ACHN (cell line): ENCODE measurements at places on chromosomes 3 and 15.

GRCh38 chr3:172094621-172095557 is 55.5 kb downstream of the FNDC3B start:
- no peak for DNase-seq

DNA sequence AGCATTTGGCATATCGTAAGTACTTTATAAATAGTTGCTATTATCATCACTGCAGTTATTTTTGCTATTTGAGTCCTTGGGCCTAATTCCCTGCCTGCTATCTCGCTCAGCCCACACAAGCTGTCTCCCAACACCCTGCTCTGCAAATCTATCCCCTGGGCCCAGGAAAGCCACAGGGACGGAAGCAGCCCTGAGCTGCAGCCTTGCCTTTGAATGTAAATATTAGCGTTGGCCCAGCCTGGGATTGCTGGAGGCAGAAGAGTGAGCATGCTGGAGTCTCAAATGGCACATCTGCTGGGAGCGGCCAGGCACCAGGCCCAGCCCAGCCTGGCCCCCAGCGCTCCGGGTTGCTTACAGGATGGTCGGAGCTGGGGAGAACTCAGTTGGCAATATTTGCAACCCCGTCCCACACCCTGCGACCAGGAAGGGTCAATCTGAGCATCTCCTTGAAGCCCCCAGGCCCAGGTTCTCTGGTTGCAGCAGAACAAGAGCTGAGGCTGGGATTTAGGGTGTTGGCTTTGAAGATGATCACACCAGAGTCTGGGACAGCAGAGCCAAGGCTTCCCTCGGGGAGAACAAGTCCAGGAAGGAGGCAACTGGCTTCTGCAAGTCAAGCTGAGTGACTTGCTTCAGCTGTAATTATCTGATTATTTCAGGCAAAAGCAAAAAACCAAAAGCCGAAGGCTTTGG is 529.6 kb downstream of the SHQ1 start:
- DNase-seq, result no peak

GRCh38 chr3:188157971-188158370 is 4.0 kb downstream of the LPP start:
- DNase-seq, result no peak

GRCh38 chr15:78691167-78691850 is 50.3 kb upstream of the CHRNB4 start:
- DNase-seq, result no peak

- no peak for DNase-seq
Measured at GRCh38 chr3:186564586-186564985, 2.6 kb downstream of the TBCCD1 start.

GRCh38 chr15:71691458-71692417 is 118.6 kb upstream of the NR2E3 start:
- DNase-seq, result peak; percentile 65

DNA sequence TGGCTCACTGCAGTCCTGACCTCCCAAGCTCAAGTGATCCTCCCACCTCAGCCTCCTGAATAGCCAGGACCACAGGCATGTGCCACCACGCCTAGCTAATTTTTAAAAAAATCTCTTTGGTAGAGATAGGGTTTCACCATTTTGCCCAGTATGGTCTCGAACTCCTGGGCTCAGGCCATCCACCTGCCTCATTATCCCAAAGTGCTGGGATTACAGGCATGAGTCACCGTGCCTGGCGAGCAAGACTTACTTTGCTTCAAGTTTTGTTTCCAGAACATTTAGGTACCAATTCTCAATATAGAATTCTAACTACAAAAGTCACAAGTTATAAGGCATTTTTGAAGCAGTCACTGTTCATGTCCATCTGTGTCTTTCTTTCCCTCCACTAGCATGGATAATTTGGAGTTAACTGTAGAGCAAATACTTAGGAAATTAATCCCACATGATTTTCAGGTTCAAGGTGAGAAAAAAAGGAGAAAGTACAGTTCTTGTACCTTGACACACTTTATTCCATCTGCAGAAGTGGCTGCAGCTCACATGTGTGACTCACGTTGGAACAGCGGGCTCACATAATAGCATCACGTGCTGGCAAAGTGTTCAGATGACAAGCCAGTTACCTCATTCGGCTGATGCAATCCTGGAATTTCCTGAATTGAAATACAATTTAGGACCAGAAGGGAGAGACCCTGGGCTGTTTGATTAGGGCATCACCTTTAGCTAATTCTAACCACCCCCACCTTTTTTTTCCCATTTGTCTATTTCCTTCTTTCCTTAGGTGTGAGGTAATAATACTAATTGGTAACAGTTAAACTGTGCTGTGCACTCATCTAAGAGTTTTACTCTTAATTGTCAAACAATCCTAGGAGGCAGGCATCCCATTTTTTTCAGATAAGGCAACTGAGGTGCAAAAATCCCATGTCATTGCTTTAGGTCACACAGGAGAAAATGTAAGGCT is 46.9 kb upstream of the NEDD4 start:
- DNase-seq, result peak; percentile 94

- no peak for DNase-seq
Measured at GRCh38 chr3:120147072-120147871, 53.0 kb upstream of the GSK3B start.

GRCh38 chr15:82918607-82919230 is 33.8 kb downstream of the HOMER2 start:
- DNase-seq, result no peak

GRCh38 chr3:353191-353739 is 156.7 kb downstream of the CHL1 start:
- DNase-seq, result no peak

GRCh38 chr3:59133311-59133710 is 83.5 kb upstream of the CFAP20DC start:
- DNase-seq, result no peak

DNA sequence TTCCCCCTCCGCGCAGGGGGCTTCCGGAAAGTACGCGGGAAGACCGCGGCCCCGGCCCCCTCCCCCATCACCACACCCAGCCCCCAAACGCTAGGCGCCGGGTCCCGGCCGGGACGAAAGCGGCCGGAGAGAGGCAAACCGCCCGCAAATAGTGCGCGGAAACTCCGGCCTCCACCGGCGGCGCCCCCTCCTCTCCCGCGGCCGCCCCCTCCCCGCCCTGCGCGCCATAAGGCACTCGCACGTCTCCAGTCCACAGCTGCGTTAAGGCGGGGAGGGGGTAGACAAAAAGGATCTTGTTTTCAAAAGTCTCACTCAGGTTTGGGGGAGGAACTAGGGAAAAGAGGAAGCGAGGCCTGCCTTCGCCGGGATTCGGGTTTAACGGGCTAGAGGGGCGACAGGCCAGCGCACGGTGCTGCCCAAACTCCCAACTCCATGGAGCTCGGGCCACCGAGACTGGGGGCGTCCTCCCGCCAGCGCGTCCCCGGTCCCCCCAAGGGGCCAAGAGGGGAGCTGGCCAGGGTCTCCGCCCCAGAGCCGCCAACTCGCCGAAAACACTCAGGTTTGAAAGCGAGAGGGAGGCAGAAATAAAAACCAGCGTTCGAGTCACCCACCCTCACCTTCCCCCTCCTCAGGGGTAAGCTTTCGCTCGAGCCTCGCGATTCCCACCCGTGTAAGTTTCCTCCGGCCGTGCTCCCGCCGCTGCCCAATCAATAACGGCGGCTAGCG is 1.8 kb downstream of the ANP32A start:
- DNase-seq, result peak; percentile 25

- DNase-seq, result no peak
Measured at GRCh38 chr3:61778095-61778494, 216.7 kb downstream of the PTPRG start.

GRCh38 chr3:15778332-15778858 is 19.4 kb downstream of the ANKRD28 start:
- DNase-seq, result no peak

DNA sequence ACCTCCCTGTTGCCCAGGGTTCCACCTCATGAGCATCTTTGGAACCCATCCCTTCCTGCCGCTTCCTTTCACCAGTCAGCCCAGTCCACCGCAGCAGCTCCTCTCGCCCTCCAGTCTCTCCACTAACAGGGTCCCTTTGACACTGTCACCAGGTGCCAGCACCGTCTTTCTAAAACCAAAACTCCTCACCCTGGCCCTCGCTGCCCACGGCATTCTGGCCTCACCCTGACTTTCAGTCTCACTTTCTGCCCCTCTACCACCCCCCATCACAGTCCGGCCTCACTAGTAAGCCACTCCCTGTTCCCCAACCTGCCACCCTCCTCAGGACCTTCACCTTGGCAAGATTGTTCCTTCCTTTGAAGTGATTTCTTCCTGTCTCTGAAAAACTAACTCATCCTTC is 4.2 kb downstream of the PPCDC start:
- DNase-seq, result no peak

GRCh38 chr3:159645874-159646273 is 342.8 kb upstream of the IL12A start:
- DNase-seq, result no peak

GRCh38 chr15:84749111-84749991 is 959 bp downstream of the ZNF592 start:
- DNase-seq, result peak; percentile 4

DNA sequence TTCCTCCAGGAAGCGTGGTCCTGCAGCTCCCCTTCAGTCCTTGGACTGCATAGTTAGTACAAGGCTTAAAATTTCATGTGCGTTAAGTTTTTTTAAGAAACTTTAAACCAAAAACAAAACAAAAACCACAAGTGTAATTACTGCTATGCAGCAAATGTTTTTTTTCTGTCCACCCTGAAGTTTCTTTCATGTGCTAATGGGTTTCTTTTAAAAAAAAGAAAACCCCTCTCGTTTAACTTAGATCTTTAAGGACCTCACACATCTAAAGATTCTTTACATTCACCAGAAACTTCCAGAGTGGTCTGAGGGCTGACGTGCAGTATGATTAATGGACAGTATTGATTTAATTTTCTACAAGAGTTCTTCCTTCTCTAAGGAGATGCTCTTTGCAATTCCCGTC is 72.0 kb upstream of the PYGO1 start:
- DNase-seq, result no peak

GRCh38 chr15:68537097-68537496 is 41.7 kb upstream of the CORO2B start:
- DNase-seq, result no peak

GRCh38 chr3:137767538-137768360 is 3.6 kb downstream of the SOX14 start:
- no peak for DNase-seq

DNA sequence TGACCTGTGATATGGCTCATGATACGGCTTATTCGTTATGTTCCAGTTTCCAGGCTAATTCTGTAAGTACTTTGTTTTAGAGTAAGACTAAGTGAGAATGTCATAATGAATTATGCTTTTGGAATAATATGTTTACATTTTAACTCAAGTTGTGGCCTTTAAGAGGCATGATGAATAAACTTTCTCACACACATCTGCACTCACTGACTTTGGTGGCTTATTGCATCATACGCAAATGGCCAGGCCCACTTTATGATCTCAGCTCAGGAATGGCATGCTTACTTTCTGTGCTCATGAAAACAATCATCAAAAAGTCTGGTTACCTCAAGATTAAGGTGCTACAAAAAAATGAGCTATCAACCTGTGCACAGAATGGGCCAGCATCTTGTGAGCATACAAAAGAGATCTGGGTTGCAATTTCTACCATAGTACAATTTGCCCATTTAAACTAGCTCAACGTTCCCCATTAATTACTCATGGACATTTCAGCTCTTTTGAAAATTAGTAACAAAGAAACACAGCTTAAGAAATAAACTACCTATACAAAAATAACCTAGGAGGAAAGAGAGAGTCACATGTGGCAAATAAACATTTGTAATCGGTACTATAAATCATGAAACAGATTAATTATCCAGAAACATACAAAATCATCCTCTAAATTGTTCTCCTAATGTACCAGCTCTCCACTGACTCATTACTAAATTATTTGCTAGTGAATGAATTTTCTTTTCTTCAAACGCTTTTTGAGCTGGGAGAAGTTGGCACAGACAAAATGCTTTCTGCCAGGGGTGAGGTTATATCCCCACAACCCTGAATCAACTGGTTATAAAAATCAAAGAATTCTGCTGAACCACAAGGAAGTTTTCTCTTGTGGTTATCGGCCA is 439.0 kb upstream of the ADAMTS9 start:
- DNase-seq, result no peak

DNA sequence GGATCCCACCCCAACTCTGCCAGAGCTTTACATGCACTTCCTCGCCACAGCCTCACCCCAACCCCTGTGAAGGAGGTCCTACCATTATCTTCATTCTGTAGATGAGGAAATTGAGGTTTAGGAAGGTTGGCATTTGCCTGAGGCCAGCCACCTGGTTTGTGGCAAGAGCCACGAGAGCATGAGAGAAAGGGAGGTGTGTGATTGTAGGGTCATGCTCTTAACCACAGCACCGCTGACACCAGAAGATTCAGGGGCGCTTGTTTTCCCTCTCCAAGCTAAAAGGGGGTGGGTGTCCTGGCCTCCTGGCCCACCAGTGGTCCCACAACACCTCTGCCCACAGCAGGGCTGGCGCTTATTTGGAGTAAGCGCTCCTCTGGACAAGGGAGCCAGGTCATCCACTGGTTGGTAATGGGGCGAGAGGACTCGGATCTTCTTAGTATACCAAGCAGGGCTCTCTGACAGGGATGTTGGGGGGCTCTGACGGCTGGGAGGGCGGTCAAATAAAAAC is 691 bp downstream of the RHCG start:
- no peak for DNase-seq

DNA sequence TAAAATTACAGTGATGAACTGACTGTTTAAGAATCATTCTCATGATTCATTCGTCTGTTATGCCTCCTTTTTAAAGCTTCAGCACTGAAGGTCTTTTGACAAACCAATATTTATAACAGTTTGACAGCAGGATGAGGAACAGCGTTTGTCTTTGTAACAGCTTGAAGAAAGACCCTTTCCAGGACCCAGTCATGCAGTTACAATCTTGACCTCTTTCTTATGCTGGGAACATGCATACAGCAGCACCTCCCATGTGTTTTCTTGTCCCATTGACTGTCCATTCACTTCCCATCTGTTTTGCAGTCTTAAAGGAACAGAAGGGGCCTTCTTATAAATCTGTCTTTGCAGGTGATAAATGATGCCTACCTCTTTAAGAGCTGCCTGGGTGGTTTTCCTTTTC is 87.2 kb downstream of the OPA1 start:
- DNase-seq, result no peak

- DNase-seq, result no peak
Measured at GRCh38 chr15:80789796-80790195, 10.6 kb downstream of the CEMIP start.

DNA sequence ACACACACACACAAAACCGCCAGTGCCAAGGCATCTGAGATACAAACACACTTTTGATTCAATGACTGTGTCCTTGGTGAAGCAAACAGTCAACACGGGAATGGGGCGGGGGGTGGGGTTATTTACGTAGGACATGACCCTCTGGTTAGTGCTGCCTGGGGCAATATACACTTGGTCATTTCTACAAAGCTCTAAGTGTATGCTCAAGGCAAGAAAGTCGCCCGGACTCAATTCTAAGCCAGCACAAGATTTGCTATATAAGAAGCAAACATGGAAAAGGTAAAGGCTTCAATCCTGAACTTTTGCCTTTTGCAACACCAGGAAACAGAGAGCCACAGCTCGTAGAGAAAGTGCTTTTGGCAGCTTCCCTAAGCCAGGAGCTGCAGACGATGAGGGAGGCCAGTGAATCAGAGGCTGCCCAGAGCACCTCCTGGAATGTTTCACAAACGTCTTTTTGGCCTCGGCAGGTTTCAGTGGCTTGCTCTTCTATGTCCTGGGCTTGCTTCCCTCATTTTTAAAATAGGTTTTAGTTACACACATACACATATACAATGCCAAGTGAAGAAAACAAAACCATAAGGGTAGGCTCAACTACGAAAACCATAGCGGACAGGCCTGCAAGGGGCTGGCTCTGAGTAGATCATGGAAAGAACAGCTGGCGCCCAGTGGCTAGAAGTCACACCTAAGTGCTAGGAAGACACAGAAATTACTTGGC is 73.6 kb downstream of the TM4SF4 start:
- peak; percentile 78 for DNase-seq
